ENCODE measurements at places on chromosomes 6 and 20. TPM values are rescaled to one million over a fixed set of nuclear protein-coding genes. Genes with fewer than 3 reads are reported as not detected.

DNA sequence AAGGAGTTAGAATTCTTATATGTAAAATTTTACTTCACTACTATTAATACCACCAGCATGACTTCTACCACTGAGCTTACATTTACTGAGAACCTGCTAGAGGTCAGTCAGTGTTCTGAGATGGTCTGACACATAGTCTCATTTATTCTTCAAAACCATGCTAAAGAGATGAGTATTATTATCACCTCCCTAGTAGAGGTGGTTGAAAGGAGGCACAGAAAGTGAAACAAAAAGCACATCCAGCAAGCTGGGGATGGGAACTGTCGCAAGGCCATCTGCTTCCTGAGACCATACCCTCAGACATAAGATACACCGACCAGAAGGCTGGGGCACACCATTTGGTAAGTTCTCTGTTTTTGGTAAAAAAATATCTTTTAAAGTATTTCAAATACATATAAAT, 137.7 kb downstream of the INSM1 start:
- DNase-seq = no peak

DNA sequence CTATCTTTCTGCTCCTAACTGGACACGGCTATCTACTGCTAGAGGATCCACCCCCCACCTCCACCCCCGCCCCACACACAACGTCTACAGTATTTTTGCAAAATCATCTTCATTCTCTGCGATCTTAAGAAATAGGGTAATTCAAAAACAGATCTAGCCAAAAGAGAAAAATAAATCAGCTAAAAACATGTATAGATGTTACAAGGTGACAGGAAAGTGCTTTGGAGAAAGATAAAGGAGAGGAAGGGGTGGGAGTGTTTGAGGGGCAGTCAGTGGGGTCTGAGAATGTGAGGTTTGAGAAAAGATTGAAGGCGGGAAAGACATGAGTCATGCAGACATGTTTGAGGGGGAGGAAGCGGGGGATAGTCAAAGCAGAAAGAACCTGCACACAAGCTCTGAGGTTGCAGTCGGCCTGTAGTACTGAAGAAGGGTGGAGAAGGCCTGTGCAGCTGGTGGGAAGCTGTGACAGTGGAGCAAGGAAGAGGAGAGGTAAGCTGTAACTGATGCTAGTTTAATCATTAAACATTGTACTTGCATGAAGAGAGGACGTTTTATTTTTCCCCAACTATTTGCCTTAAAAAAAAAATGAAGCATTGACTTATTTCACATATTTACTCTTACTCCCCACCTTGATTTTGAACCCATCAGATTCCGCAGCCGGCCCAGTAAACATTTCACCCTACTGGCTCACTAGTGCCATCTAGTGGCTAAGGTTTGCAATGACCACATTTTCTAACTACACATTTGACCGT, 332.6 kb downstream of the ADGRB3 start:
- DNase-seq = no peak

GRCh38 chr6:72977114-72977513, 248.2 kb downstream of the KHDC1L start:
- DNase-seq = no peak

The AKIRIN2 gene
- polyA plus RNA-seq = 8.1 TPM

The MAFB gene
- polyA plus RNA-seq = 0.06 TPM

GRCh38 chr6:138145402-138145801, 16.3 kb upstream of the ARFGEF3 start:
- DNase-seq = no peak

- DNase-seq = peak; percentile 38
These were observed 81.1 kb downstream of the PLCG1 start for GRCh38 chr20:41218466-41218865.

- peak; percentile 89 for DNase-seq
These were observed 76.7 kb downstream of the CEP162 start for GRCh38 chr6:84150705-84151104.

DNA sequence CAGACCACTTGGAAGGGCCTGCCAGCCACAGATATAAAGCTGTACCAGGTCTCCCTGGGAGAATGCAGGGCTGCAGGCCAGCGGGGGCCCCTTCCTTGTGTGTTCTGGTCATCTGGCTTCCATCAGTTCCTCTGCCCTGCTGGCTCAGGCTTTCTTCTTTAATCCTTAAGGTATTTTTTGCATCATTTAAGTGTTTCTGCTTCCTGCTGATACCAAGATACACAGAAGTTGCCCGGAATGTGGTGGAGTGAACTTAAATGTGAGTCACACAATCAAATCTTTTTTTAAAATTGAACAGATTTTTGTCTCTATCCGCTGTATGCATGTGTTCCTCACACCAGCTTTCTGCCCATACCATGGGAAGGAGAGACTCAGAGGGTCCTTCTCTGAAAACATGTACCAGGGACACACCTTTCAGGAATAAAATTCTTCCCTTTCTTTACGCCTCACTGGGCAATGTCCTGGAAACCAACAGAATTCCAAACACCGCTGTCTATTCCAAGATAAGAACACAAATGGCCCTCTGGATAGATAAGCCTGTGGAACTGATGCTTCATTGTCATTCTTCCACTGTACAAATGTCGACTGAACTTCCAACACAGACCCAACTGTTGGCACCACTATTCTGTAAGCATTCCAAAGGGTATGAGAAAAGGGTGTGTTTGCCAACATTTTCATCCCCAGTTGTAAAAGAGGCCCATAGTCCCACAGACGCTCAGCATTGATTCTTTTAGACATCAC, 206.2 kb upstream of the MYLIP start:
- peak; percentile 76 for DNase-seq

- no peak for DNase-seq
These were observed 682 bp downstream of the BRD2 start for GRCh38 chr6:32968867-32969684.

DNA sequence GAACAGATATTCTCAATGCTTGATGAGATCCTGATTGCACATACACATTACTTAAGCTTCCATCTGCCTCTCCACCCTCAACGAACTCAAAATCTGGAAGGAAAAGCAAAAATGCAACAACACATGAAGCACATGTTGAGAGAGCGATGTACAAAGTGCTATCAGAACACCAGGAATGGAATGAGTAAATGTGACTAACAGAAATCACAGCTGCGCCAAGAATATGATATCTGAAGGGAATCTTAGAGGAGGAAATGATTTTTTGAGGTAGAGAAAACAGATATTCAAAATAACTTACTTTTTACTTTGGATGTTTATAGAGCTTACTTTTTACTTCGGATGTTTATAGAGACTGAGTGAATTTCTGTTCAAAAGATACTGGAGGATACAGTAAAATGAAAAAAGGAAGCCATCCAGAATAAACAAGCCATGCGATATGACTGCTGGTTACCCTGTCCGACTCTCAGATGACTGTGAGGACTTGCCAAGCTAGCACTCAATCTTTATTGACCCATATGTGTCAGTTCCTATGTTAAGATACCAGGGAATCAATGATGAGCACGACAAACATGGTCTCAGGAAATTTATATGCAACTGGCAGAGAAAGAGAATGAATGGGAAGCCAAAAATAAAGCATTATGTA, 102.0 kb downstream of the SMLR1 start:
- DNase-seq = no peak

The GPLD1 gene
- polyA plus RNA-seq = 0.47 TPM
